ENCODE measurements at places on chromosomes 2 and 18.

DNA sequence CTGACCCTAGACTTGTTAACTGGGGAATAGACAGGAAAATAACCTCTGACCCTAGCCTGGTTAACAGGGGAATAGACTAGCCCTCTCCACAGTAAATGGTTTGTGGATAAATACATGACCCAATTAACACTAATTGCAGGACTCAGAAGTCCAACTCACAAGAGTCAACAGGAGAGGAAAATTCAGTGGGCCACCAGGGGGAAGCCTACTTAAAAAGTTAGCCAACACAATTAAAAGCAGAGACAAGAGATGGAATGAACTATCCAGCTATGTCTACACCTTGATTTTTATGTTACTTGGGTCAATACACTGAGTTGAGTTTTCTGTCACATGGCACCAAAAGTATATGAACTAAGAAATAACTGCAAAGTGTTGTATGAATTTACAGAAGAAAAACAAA is 158.8 kb upstream of the SLC39A10 start:
- DNase-seq, result peak; percentile 44

GRCh38 chr2:203870481-203870880 is 2.9 kb downstream of the CTLA4 start:
- DNase-seq, result no peak

GRCh38 chr18:24176727-24177416 is 38.0 kb downstream of the CABYR start:
- peak; percentile 89 for DNase-seq

- DNase-seq, result no peak
Observed at GRCh38 chr18:54950221-54950620, 9.0 kb downstream of the CCDC68 start.

DNA sequence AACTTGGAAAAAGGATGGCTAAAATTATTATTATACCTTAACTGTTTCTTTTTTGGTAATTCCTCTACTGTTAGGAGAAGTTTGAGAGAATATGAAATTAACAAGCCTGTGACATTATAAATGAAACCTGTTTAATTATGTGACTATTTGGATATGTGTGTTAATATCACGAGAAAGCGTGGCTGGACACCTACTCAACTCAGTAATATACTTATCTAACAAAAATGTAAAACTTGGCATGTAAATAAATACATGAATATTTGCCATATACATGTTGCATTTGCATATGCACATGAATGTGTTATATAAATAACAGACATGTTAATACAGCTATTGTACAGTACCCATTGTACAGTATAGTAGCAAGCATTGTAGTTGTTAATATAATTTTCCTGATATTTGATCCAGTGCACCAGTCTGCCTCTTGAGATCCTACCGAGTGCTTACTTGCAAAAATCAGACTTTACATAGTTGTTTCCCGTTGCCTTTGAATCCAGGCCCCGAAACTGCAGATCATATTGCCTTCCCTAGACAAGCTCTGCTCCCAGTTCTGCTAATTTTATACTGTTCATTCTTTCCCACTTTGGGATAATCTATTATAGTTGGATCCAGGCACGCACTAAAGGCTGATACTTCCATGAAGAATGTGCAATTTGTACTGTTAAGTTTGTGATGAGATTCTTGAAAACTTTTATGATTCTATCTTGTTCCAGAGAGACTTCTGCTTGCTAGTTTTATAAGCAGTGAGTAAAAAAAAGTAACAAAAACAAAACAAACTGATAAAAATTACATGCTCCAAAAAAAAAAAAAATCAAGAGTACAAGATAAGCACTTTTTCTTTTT is 395.6 kb downstream of the ARHGAP15 start:
- no peak for DNase-seq

GRCh38 chr2:170647741-170648436 is 67.2 kb upstream of the SP5 start:
- DNase-seq, result no peak

DNA sequence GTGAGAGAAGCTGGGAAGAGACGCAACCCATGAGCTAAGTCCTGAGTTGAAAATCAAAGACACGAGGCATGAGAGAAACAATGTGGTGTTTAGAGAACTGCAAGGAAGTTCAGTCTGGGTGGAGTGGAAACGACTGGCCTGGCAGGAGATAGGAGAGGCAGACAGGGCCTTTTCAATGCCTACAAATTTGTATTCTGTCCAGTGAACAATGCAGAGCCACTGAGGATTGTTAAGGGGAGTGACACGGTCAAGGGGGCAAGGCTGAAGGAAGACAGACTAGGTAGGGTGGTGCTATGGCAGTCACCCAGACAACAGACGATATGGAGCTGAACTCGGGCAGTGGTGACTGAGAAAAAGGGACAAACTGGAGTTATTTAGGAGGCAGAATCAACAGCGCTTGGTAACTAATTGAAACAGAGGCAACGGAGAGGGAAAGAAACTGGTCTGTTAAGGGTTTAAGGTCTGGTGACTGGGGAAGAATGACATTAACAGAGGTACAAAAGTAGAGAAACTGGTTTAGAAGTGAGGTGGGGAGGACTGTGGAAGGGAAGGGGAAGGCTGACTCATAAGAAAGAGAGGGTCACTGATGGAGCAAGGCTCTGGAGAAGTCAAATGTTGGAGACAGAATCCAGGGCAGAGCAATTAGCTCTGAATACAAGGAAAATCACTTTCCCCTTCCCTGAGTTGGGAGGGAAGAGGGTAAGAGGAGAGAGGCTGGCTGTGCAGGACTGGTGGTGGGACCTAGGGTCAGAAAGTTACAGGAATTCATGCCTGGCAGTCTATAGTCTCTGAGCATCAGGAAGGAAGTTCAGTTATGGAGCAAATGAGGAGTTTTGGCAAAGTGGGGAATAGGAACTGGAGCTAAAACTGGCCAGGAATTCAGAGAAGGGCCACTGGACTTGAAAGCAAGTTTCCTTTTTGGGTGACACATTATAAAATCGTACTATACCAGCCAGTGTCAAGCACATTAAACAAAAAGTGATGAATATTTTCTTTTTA is 63.4 kb upstream of the CHRNA1 start:
- no peak for DNase-seq

- DNase-seq, result no peak
Observed at GRCh38 chr2:113305146-113305545, 26.4 kb upstream of the PAX8 start.

DNA sequence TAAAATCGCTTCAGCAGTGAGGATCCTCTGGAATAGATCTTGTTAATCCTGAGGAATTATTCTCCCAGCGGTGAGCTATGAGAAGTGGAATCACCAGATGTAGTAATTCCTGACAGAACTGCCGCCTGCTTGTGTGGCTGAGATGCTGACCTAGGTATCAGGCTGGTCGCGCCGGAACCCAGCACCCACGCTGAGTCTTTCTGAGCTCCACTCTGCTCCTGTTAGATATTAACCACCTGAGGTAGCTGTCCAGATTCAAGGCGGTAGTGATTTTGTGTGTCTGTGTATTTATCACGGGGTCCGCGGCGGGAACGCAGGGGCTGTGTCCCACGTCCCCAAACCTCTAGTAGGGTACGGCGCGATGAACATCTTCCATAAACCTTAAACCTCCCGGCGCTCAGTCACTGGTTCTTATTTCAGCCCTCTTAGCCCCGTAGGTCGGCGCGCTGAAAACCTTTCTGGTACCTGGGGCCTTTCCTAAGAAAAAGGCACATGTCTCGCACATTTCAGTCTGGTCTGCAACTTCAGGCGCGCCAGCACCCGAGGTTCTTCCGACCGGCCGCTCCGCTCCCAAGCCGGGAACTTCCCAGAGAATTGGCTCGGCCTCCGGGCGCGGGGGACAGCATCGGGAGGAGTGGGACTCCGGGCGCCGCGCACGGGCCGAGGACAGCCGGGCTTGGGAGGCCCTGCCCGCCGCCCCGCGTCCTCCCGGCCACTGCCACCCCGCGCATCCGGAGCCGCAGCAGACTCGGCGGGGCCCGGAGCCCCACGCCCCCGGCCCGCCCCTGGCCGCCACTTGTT is 542 bp upstream of the CNNM3 start:
- peak; percentile 21 for DNase-seq

DNA sequence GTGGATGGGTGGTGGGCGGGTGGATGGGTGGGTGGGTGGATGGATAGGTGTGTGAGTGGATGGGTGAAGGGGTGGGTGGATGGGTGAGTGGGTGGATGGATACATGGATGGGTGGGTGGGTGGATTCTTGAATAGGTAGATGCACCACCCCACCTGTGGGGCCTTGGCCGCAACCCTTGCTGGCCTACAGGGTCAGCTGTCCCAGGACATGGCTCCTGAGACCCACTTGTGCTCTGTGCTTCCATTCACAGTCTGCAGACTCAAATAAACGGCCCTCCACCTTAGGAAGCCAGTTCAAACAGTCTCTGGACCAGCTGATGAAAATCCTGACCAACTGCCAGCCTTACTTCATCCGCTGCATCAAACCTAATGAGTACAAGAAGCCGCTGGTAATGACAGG is 54.4 kb downstream of the MYO7B start:
- DNase-seq, result no peak

GRCh38 chr2:10135296-10136089 is 13.0 kb downstream of the RRM2 start:
- no peak for DNase-seq

GRCh38 chr2:46855805-46856204 is 59.8 kb downstream of the MCFD2 start:
- DNase-seq, result no peak

DNA sequence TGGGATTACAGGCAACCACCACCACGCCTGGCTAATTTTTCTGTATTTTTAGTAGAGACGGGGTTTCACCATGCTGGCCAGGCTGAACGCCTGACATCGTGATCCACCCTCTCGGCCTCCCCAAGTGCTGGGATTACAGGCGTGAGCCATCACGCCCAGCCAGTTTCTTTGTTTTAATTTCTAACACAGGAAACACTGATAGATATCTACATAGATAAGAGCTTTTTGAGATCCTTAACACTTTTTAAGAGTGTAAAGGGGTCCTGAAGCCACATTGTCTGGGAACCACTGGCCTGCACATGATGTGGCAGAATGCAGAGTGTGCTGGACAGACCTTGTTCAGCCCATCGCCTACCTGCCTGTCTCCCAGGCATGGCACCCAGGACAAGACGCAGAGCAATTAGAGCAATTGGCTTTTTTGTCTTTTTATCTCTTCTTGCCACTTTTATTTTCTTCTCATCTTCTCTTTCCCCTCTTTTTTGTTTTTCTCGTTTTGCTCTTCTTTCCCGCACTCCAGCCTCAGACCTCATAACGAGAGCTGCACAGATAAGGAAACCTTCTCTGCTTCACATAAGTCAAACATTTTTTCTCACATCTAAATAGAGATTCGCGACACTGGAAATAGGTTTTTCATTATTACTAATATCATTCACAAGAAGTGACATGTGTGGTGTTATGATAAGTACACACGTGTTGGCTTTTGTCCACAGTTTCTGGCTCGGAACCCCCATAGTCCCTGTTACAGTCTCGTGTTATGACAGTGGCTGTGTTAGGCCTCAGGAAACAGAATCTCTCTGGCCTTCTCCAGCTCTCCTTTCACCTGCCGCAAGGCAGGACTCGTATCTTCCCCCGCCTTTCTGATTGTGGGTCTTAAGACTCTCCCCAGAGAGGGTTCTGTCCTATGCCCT is 25.2 kb upstream of the GPR55 start:
- no peak for DNase-seq

- no peak for DNase-seq
Observed at GRCh38 chr18:48924630-48925490, 25.9 kb downstream of the SMAD7 start.

DNA sequence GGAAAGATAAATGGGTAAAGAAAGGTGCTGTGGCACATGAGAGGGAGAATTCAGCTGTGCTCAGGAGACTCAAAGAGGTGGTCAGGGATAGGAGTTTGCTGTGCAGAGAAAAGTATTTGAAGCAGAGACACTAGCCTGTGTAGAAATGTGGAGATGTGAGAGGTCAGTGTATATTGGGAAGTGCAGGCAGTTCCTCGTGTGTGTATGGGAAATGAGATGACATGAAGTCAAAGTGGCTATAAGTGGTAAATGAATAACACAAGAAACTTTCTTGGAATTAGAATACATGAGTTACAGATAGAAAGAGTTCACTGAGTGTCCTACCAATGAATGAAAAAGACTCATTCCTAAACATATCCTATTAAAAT is 11.6 kb downstream of the MAP3K20 start:
- DNase-seq, result no peak

DNA sequence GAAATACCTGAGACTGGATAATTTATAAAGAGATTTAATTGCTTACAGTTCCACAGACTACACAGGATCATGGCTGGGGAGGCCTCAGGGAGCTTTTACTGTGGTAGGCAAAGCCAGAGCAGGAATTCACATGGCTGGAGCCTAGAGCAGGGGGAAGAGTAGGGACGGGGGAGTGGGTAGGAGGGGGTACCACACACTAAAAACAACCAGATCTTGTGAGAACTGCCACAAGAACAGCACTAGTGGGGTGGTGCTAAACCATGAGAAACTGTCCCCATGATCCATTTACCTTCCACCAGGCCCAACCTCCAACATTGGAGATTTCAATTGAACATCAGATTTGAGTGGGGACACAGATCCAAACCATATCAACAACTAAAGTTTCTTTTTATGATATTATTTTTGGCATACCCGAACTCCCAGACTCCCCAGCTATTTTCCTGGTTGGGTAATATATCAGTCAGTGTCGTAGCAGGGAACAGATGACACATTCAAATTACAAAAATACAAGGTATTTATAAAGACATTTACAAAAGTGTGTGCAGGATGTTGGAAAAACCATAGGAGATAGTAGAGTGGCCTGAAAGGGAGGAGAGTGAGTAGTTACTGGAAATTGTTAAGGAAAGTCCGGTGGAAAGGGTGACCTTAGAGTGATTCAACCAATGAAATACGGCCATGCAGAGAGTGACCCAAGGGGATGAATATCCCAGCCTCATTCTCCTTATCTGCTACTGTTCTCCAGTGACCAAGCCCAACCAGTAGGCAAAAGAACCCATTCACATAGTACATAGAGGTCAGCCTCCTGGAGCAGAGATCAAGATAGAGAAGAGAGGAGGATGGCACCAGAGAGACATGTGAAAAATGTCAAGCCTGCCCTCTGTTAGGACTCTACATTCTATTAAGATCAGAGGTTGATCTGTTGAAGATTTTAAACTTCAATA is 8.8 kb downstream of the RPL37A start:
- no peak for DNase-seq

DNA sequence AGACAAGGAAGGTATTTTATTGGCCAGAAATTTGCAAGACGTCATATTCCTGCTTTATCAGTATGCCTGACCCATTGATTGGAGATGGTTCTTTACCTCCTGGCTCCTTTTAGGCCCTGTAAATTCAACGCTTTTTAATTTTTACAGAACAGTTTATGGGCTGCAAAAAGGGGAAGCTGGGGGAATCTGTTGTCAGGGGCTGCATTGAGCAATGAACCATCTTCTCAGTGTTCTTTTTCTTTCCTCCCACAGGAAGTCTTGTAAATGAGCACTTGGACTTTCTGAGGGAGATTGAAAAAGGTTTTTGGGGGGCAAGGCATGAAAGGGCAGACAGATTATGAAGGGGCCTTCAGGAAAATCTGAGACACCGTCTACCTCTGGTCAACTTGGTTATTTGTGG is 503.6 kb upstream of the TNP1 start:
- DNase-seq, result no peak

- no peak for DNase-seq
Observed at GRCh38 chr18:5103693-5104092, 93.4 kb downstream of the AKAIN1 start.

- DNase-seq, result no peak
Observed at GRCh38 chr2:176082824-176083751, 674 bp downstream of the EVX2 start.

- DNase-seq, result no peak
Observed at GRCh38 chr2:136645236-136645828, 120.0 kb upstream of the THSD7B start.

- DNase-seq, result no peak
Observed at GRCh38 chr2:240797914-240798313, 22.1 kb downstream of the KIF1A start.

- DNase-seq, result no peak
Observed at GRCh38 chr2:34808426-34808825, 1209.3 kb upstream of the FAM98A start.

Measured in pons (tissue), 1 donor.